ENCODE measurements at places on chromosomes 6 and 20. TPM values are rescaled to one million over a fixed set of nuclear protein-coding genes. Genes with fewer than 3 reads are reported as not detected.

DNA sequence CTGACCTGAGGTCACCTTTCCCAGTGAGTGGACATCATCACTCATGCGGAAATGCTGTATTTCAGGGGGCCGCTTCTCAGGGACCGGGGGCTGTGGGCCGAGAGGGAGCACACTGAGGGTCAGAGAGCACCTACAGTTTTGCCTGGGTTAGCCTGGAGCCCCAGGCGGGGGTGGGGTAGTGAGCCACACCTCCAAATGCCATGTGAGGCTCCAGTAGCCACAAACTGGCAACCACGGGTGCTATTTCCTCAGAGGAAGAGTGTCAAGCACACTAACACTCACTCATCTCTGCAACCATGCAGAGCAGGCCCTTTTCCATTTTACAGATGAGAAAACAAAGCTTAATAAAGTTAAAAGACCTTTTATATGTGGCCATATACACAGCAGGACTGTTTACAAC is 4.7 kb downstream of the EHMT2 start:
- no peak for DNase-seq

GRCh38 chr6:37435816-37436215 is 2.8 kb downstream of the CMTR1 start:
- DNase-seq: peak; percentile 6

DNA sequence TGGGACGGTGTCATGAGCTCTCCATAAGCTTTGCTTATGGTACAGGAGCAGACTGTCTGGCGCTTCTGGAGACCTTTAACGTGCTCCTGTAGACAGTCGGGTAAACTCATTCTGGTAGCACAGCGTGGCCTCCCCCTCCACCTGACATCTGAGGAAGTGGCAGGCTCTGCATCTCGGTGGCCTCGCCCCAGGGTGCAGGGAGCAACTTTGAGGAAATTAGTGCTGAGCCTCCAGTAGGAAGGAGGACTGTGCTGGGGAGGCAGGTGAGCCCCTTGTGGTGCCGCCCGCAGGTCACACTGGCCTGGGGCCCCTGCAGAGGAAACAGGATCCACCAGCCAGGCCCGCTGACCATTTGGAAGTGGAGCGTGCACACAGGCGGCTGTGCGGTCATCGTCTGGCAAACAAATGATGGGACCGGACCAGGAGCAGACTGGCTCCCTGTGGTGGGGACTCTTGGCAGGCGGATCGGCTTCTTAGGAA is 57.9 kb downstream of the SYNJ2 start:
- peak; percentile 50 for DNase-seq

DNA sequence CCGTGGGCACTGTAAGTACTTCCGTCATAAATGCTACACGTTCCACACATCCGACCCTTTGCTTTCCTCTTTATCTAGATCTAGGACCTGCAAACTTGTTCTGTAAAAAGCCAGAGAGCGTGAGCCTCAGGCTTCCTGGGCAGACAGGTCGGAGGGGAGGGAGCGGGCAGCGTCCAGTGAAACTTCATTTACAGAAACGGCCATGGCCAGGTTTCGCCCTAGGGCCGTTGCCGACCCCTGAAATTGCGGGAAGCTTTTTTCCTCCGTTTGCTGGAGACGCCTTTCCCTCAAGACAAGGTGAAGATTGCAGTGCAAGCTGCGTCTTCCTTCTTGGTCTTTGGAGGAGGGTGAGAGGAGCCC is 155.4 kb downstream of the DLL1 start:
- no peak for DNase-seq

- no peak for DNase-seq
These were observed 15.8 kb upstream of the FOXQ1 start for GRCh38 chr6:1296079-1296478.

DNA sequence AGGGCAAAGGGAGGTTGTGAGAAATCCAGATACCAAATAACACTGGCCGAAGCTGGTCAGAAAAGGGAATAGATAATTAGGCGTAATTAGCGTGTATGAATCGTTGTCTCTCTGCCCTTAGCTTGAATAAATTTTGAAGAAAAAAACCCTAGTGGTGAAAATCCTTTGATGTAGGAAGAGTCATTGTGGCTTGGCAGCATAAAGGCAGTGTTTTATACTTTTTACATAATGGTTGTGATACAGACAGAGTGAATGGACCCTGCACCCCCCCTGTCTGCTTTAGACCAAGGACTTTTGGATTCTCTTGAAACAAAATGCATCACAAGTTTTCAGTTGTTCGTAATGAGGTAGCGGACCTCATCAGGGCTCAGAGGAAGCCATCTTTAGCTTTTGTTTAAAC is 126.5 kb downstream of the AFG1L start:
- DNase-seq: no peak

DNA sequence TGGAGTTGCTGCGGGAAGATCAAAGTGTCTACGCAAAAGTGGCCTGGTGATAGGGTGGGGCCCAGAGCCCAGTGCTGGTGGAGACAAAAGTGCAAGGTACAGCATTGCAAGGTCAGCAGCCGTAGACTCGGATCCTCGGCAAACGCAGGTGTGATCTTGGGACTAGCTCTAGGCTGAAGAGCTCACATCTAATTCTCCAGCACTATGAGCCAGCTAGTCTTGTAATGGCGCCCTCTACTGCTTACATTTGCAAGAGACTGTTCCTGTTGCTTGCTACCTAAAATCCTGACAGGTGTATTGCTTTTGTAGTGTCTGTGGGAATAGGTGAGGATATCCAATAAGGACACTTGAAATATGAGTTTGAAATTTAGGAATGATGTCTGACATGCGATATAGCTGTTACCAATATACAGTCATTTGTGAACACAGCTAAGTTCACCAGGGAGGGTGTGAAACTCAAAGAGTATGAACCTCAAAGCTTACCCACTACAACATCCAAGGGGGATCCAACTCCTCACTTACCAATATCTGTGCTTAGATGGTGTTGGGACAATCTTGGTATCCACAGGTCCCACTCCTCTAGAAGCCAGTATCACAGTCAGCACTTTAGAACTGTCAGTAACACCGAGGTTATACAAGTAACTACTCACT is 58.4 kb downstream of the PDE7B start:
- peak; percentile 76 for DNase-seq

DNA sequence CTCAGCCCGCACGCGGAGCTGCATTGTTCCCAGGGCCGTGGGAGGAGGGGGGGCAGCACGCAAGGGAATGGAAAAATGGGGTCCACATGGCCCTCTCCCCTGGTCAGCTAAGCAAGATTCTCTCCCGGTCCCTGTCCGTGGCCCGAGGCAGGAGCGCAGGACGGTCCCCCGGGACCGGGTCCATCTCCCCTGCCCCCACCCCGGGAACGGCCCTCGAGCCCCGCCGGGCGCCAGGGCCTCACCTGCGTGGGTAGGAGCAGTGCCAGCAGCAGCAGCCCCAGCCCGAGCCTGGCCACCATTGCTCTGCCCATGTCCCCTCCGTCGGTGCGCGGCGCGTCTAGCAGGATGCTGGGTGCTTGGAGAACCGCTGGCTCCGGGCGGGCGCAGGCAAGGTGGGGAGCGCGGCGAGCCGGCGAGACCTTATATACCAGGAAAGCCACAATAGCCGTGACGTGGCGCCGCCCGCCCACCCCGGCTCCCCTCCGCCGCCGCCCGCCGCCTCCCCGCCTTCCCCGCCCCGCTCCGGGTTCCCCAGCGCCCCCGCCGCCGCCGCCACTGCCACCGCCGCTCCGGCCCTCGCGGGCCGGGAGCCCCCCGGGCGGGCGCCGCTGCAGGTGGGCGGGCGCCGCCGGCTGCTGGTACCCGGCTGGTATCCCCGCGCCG is at the start of gene CD24:
CD24 (minus strand) TSS at position 394 of the 663 bp plus-strand sequence; CDS start at position 311, 83 bp downstream.
- DNase-seq: peak; percentile 11

- no peak for DNase-seq
These were observed 242.2 kb downstream of the FOXC1 start for GRCh38 chr6:1851681-1852456.

DNA sequence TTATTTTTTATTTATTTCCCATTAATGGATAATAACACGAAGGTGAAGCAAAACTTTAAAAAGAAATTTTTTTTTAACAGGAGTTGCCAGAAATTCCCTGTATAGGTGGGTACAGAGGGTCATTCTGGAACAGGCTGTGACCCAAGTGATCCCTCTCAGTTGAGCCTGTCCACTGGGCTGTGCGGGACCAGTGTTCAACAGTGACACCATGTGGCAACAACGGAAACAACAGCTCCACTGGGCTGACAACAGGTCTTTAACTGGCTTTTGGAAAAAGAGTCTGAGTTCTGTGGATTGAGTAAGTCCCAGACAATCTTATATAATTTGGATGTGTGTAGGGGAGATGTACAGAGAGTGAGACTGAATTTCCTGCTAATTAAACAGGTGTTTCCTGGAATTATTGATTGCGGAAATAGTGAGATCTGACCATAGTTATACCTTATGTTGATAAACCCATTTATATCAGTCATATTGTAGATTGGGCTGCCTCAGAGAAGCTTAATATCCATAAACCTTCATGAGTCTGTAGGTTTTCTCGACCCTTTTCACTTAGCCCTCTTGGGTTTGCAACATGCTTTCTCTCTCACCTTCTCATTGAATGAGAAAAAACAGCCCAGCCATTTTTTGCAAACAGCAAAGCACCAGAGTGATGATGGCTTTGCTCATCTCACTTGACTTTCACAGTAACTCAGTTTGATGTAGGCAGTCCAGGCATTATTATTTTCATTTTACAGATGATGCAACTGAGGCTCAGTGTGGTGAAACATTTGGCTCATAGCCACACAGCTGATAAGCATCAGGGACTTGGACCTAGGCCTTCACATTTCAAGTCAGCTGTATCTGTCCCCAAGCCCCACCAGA is 17.5 kb downstream of the KIAA1755 start:
- DNase-seq: peak; percentile 34

DNA sequence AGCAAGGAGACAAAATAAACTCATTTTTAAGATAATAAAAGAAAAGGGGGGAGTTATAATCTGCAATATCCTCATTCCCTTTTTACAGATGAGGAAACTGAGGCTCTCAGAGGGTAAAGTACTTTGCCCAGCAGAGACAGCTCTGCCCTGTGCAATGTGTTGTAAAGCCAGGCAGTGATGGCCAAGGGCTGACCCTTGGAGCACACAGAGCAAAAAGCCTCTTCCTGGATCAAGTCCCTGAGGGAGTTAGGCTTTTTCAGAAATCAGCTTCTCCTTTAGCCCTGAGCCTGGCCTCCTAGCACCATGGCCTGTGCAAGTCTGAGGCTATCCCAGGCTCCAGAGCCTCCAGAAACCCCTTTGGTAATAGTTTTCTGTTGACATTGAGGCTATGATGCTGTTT is 234.8 kb downstream of the PHACTR1 start:
- DNase-seq: no peak

The AGER gene
- total RNA-seq: 0.85 TPM

The BEND3 gene
- total RNA-seq: 3.5 TPM

The PMEPA1 gene
- 1.9 TPM for total RNA-seq

The C6orf141 gene
- 42.3 TPM for total RNA-seq

The STK38 gene
- 24.5 TPM for total RNA-seq

Data from dermis blood vessel endothelial cell (primary cell).